ENCODE measurements at places on chromosomes 16 and 17.

DNA sequence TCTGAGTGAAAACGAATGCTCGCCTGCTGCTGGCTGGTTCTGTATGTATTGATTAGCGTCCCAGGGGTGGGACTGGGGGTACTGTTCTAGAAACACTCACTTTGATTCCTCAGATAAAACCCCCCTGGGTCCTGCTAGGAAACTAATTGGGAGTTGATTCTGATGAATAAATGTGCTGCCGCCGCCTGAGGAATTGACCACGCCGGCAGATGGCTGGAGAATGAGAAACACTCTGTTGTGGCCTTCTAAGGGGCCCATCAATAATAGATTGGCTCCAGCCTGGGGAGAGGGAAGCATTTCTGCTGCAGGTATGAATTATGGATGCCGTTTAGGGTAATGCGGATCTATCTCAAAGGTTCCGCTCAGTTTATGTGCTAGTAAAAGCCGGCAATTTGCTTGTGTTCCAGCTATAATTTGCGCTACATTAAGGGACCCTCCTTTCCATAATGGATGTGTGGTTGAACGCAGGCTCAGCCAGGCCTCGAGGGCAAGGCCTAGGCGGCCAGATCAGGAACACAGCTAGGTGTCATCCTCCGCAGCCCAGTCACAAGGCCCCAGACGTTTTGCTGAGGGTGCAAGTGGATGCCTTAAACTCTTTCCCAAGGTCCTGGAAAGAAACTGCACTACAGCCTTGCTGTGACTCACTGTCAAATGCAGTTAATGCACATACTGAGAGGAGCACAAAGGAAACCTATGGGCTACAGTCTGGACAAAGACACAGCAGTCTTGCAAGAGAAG is 132.2 kb upstream of the HS3ST2 start:
- no peak for DNase-seq

- no peak for DNase-seq
Measured at GRCh38 chr16:50657241-50657640, 23.9 kb downstream of the SNX20 start.

DNA sequence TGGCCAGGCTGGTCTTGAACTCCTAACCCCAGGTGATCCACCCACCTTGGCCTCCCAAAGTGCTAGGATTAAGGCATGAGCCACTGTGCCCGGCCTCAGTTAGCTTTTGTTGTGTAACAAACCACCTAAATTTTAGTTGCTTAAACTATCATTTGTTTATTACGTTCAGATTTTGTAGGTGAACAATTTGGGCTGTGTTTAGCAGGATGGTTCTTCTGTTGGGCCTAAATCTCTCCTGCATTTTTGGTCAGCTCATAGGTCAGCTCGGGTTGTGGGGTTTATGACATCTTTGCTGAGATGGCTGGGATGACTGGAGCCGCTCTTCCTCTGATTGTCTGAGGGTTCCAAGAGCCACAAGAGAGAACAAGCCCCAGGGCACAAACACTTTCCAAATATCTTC is 21.1 kb upstream of the NLRP1 start:
- no peak for DNase-seq

DNA sequence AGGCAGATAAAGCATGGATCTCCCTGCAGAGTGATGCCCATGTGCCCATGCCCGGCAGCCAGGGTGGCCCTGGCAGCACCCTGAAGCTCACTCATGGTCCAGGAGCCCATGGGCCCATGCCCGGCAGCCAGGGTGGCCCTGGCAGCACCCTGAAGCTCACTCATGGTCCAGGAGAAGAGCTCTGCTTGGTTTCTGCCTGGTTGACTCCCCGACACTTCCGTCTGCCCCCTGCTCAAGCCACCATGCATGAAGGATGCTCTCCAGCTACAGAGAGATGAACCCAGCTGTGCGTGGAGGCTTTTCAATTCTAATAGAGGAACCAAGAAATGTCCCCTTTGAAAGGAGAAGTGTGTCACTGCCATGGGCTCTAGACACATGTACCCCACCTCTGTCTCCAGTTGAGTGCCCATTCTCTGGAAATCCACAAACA is 8.7 kb downstream of the CCL17 start:
- DNase-seq = no peak

- DNase-seq = no peak
Measured at GRCh38 chr17:37766971-37767370, 22.1 kb upstream of the HNF1B start.

DNA sequence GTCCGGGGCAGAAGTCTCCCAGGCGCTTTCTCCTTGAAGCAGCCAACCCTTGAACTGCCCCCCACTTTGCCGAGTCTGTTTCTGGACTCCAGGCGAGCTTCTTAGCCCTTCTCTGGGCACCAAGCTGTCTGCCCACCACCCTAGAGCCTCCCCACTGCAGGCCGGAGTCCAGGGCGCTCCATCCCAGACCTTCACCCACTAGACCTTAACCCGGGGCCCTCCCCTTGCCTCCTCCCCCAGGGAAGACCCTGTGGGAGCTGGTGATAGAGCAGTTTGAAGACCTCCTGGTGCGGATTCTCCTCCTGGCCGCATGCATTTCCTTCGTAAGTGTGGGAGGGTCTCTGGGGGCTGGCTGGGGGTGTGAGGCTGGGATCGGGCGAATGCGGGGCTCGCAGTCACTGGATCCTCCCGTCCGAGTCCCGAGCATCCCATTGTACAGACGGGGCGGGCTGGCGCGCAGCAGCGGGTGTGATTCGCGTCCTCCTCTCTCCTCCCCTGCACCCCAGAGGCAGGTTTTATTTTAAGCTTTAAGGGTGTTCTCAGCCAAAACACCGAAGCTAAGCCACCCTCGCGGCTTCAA is 1.1 kb downstream of the ATP2A1 start:
- no peak for DNase-seq

- DNase-seq = no peak
Measured at GRCh38 chr17:11122908-11123307, 118.1 kb upstream of the SHISA6 start.

GRCh38 chr17:78812855-78813254 is 27.8 kb downstream of the USP36 start:
- DNase-seq = no peak

GRCh38 chr17:17140590-17140980 is 65.5 kb downstream of the PLD6 start:
- DNase-seq = no peak

GRCh38 chr17:56808503-56808902 is 25.2 kb downstream of the C17orf67 start:
- DNase-seq = no peak

GRCh38 chr17:59884861-59885260 is 7.9 kb downstream of the TUBD1 start:
- DNase-seq = no peak

- DNase-seq = no peak
Measured at GRCh38 chr17:65062171-65062915, 5.8 kb upstream of the GNA13 start.

- no peak for DNase-seq
Measured at GRCh38 chr17:41444186-41444585, 3.4 kb upstream of the KRT38 start.

DNA sequence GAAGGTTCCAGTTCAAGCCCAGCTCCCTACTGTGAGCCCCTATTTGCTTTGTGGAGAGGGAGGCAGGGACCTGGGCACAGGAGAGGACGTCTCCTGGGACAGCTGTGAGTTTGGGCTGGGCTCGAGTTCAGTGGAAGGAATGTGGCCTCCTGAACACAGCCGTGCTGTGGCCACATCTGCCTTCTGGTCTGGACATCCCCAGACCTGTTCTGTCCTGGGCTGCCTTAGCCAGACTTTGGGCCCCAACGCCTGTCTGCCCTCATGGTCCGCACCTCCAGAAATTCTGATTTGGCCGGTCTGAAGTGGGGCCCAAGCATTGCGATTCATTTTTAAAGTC is 60.4 kb upstream of the LGALS9 start:
- no peak for DNase-seq

DNA sequence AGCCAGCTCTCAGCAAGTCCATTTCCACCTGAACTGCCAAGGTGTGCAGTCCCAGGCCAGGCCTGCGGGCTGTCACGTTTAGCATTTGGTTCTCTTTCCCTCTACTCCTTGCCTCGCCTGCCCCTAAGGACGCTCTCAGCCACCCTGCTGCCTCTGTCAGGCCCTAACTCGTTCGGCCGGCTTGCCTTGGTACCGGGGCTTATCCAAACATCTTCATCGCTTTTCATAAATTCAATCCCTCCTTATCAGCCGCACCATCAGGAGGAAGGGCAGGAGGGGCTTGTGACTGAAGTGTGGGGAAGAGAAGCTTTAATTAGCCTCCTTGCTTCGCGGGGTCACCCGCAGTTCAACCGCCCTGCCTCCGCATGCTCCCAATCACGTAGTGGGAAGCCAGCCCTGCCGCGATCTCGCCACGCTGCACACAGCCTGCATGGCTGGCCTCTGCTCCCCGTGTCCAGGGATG is 231.1 kb downstream of the SOX9 start:
- DNase-seq = no peak

GRCh38 chr16:81697616-81698309 is 81.3 kb upstream of the PLCG2 start:
- no peak for DNase-seq

GRCh38 chr16:81201267-81201666 is 37.2 kb upstream of the BCO1 start:
- no peak for DNase-seq

DNA sequence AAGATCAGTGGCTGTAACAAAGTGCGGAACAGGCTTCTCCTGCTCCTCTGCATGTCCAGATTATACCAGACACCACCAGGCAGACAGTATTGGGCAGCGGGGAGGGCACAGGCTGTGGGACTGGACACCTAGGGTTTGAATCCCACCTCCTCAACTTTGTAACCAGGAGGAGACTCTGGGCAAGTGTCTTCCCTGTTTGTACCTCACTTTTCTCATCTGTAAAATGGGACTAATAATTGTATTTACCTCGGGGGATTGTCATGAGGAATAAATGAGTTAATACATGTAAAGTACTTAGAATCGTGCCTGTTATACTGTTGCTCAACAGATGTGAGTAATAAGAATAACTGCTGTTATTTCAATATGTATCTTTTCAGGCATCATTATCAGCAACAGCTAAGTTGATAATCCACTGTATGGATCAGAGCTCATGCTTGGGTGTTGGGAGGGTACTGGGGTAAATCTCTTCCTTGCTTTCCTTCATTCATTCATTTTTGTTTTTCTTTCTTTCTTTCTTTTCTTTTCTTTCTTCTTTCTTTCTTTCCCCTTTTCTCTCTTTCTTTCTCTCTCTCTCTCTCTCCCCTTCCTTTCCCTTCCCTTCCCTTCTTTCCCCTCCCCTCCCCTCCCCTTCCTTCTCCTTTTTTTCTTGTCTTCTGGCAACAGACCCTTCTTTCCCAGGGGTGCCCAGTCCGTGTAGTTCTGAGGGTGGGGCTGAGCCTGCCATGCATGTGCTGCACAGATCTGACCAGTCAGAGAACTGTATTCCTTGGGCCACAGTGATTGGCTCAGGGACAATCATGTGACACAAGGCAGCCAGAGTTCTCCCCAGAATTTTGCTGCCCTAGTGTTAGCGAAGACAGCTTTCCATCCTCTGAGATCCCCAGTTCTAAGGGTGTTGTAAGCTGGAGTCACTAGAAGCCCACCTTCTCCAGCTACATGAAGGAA is 25.3 kb upstream of the BRD7 start:
- DNase-seq = no peak

DNA sequence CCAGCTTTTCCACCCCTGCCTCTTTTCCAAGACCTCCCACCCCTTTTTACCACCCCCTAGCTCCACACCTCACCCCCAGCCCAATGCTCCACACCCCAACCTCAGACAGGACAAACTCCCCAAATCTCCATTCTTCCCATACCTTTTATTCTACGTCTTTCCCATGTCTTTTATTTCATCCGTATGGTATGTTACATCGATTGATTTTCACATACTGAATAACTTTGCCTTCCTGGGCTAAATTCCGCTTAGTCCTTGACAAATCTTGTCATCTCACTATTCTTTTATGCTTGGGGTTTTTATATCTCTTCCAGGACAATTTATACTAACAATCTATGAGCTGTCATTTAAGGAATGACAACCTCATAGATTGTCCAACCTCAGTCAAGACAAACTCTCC is 46.4 kb downstream of the PITPNM3 start:
- no peak for DNase-seq

DNA sequence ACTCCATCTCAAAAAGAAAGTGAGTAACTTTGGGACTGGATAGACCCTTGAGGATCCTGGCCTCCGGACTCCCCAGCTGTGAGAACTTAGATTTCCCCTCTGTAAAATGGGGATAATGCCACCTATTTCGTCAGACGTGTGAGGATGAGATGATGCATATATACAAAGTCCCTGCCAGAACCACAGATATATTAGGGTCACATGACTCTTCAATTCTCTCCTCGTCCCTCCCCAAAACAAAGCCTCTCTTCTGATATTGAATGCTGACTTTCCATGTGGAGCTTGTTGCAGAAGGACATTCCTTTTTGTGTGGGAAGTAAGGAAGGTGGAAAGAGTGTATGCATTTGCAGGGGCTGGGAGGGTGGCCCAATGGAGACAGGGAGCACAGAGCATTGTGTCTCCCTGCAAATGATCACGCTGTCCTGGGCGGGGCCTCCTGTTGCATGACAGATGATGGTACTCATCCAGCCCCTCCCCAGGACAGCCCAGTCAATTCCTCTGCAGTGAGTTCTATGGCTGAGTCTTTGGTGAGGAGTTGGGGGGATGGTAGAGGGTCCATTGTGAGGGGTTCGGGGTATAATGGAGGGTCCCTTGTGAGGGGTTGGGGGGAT is 35.1 kb upstream of the MGAT5B start:
- DNase-seq = no peak

GRCh38 chr16:49964973-49965372 is 60.1 kb upstream of the CNEP1R1 start:
- DNase-seq = no peak

DNA sequence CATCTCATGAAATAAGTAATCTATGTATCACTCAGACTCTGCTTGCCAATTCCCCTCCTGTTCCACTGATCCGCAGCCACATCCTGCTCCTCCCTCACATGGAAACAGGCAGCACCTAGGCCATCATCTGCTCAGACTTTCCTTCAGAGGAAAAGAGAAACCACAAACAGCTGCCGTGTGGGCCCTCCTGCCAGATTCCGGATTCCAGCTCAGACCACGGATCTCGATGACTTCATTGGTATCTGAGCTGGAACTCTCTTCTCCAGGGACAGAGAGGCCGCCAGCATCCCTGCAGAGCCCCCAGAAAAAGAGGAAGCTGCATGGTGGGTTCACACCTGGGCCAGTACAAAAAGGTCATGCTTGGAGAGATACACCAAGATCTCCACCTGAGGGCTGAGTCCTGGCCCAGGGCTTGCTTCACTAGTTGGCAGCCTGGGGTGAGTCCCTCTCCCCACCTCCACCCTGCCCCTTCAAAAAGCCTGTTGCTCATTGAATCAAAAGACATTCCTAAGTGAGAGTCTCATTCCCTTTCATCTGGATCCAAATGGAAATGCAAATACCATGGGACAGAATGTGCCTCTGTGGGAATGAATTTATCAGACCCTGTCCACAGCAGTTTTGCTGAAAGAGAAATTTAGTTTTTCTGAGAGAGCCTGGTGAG is 47.2 kb downstream of the HOXB1 start:
- no peak for DNase-seq

DNA sequence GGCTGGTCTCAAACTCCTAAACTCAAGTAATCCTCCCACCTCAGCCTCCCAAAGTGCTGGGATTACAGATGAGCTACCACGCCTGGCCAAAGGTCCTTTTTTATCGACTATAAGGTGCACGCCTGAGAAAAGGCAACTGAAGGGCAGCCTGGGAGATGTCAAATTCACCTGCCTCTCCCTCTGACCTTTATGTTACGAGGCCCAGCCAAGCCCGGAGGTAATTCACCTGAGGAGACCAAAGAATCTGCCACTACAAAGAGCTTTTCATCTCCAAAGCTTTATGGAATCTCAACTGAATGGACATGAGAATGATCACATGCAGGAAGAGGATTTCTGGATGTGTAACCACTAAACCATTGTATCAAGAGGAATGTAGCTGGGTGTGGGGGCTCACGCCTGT is 37.2 kb downstream of the LYRM1 start:
- DNase-seq = no peak

- DNase-seq = peak; percentile 20
Measured at GRCh38 chr16:84048270-84048669, 5.7 kb upstream of the SLC38A8 start.
